ENCODE measurements at places on chromosomes 12 and 14.
A peak's percentile ranks its signal among the peaks of the same experiment; 100 is the strongest.

DNA sequence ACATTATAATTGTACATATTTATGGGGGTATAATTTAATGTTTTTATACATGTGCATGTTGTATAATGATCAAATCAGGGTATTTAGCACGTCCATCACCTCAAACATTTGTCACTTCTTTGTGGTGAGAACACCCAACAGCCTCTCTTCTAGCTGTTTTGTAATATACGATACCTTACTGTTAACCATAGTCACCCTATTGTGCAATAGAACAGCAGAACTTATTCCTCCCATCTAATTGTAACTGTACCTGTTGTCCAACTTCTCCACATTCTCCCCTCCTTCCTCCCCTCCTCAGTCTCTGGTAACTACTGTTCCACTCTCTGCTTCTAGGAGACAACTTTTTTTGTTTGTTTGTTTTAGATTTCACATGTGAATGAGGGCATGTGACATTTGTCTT, 197.0 kb upstream of the PKP2 start:
- DNase-seq, result no peak

GRCh38 chr14:104003616-104004015, 61.3 kb upstream of the RD3L start:
- DNase-seq, result no peak

- DNase-seq, result peak; percentile 6
Observed at GRCh38 chr14:74140374-74140850, 55.7 kb downstream of the LIN52 start.

DNA sequence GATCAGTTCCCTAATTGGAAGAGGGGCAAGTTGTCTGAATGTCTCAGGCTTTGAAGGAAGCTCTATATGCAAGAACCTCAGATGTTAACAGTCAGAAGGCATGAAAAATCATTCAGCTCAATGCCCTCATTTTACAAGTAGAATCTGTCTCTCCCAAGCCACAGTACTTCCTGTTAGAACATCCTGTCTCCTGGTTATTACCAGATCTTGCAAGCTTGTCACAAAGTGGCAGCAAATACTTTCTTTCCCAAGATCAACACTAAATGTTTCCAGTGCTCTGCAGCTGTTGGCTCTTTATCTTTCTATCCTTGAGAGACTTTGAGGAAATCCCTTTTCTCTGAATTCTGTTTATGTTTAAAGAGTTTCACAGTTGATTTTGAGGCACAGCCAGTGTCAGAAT, 235.5 kb downstream of the AKAP6 start:
- DNase-seq, result no peak

DNA sequence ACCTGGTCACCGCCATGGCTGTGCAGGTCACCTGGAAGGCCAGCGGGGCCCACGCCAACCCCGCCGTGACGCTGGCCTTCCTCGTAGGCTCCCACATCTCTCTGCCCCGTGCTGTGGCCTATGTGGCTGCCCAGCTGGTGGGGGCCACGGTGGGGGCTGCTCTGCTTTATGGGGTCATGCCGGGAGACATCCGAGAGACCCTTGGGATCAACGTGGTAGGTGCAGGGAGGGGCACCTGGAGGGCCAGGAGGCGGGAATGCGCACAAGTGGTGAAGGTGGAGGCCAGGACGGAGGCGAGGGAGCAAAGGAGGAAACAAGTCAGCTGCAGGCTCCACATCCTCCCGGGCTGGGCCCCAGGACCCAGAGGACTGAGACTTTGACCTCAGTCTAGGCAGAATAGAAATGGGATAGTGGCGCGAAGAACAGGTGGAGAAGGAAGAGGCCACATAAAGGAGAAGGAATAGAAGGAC, 649 bp downstream of the AQP6 start:
- no peak for DNase-seq

DNA sequence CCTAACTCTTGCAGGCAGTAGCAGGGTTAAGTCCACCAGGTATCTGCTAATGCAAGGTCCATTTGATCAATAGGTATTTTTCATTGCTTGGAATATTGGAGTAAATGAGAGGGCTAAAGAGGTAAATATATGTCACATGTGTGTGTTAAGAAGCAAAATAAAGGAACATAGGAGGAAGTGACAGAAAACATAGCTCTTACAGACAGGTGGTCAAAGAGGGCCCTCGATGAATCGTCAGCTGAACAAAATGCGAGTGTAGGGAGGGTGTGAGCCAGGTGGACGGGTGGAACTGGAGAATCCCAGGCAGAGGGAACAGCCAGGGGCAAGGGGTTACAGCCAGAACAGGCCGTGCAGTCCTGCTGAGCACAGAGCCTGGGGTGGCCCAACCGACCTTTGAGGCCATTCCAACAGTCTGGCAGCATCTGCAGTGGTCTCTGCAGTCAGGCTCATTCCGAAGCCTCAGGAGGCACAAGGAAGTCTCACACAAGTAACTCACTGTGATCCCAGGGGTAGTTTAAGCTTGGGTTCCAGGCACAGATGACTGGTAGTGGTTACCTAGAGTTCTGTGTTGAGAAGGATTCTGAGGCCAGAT, 43.2 kb downstream of the CCDC88C start:
- peak; percentile 86 for DNase-seq

DNA sequence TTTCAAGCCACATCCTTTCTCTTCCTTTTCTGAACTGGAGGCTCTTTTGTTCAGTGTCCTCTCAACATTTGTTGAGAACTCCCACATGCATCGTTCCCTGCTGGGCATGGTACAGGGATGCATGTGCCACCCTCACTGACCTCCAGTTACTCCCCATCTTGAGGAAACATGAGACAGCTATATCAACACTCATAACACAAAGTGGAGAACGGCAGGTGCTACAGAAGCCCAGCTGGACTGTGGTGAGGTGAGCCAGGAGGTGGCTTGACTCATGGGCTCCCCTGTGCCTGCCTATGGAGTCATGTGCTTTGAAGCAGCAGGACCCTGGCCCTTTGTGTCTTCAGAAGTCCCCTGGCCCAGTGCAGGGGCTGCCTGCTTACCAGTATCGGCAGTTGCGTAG, 9.7 kb downstream of the MYH6 start:
- DNase-seq, result no peak

DNA sequence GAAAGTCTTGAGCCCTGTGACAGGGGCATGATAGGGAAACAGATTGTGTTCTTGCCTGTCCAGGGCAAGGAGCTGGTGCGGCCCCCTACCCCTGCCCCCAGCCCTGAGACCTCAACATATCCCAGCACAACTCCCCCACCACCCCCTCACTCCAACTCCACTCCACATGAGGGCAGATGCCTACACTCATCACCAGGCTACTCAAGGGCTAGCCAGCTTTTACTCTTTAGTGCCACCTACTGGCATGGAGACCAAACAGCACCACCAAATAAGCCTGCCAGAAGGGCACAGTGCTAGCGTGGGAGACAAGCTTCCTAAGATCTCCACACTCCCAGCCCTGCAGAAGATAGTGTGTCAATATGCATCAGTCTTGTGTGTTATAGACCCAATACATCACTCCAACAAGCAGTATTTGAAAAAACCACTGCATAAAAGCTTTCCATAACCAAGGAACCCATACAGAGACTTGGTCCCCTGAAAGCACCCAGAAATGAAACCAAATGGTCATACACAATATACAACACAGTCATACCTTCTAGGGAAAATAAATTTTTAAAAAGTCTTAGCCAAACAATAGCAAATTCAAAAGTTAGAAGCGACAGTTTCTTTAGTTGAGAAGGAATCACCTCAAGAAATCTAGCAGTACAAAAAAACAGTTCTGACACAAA, 154.4 kb downstream of the KCNK10 start:
- DNase-seq, result peak; percentile 47

DNA sequence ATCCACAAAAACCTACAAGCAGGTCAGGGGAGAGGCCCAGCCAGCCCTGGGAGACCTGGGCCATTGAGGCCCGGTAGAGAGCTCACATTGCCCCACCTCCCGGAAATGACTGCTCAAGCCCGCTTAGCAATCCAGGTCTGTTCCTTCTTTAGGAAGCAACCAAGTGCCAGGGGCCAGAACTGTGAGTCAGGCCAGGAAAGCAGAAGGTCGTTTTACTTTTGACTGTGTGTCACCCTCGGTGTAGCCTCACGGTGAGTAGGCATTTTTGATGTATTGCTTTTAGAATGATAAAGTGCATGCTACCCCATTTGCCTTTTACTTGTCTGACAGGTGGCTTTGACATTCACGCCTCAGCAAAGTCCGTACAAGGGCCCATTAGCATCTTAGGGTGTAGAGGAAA, 25.4 kb upstream of the PWP1 start:
- DNase-seq, result peak; percentile 13

- DNase-seq, result no peak
Observed at GRCh38 chr12:62471734-62472133, 5.1 kb downstream of the MON2 start.

DNA sequence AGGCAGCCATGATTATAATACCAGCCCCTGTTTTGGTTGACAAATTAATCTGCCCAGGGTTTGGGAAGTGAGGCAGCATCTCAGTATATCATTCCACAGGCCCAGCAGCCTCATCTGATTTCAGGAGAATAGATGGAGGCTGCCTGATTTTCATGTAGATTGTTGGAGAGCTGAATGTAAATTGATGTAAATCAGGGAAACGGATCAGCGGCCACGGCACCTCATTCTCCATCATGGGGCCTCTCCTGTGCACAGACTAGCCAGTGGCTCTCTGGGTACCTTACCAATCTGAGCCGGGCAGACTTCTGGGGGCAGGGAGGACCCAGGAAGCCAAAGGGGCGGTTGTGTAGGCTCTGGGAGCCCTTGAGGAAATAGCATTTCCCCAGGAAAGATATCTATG, 63.7 kb upstream of the GSC start:
- no peak for DNase-seq

DNA sequence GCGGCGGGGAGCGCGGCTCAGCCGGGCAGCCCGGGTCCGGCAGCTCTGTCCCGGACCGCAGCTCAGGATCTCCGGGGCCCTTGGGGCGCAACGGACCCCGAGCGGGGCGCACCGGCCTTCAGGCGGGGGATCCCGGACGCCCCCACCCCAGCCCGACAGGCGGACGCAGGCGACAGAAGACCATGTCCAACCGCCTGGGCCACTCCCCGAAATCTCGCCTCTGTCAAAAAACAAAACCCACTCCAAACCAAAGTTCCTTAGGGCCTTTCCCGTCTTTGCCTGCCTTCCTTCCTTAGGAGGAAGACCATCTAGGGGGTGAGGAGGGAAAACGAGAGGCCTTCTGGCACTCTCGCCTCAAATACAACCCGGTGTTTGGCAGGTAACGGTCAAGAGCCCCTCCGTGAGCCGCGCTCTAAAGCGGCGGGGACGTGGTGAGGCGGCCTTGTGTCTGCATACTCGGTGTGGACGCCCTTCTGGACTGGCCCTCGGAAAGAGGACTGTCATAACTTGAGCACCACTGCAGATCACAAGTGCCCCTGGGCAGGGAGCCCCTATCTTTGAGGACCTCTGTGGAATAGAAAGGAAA, 604 bp downstream of the HCFC2 start:
- DNase-seq, result no peak

- DNase-seq, result no peak
Observed at GRCh38 chr14:64963611-64964010, 8.5 kb downstream of the RAB15 start.

DNA sequence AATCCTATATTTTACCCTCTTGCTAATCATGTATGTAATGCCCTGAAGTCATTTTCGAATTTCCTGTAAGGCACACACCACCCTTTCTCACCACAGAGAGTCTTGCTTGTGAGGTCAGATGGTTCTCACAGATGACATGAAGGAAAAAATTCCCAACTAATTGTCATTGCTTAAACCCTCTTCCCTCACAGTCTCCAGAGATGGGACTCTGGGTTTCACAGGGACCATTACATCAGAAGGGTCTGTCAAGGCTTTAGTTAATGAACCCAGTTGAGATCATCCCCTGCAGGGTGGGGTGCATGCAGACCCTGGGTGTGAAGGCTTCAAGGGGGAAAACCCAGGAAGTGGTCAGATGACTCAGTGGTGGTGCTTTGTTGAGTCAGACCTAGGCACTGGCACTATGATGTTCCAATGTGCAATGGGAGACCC, 229.6 kb downstream of the BCAT1 start:
- DNase-seq, result peak; percentile 17

- DNase-seq, result peak; percentile 86
Observed at GRCh38 chr12:5273709-5274108, 158.2 kb upstream of the NTF3 start.

DNA sequence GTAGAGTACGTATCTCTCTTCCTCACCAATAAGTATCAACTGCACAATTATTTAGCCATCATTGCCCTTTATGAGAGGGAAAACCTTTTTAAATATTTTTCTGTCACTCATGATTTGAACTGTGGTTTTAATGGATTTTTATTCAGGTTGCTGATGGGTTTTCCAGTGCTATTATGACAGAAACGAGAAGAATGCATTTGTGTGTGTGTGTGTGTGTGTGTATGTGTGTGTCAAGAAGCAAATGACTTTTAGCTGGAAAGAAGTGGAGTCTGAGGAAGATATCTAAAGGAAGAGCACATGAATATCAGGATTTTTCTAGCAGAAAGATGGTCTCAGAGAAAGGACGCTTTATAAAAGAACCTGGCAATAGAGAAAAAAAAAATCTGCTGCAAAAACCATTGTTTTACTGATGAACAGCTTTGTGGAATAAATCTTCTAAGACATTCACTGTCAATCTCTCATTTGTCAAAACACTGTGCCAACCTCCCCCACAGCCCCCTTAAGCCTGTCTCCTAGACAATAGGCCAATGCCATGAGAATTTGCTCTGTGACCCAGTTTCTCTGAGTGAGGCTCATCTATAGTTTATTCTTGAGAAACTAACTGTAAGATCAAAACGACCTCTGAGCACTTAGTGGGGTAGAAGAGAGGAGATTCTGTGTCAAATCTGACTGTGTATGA, 417.7 kb downstream of the FLRT2 start:
- no peak for DNase-seq

- no peak for DNase-seq
Observed at GRCh38 chr12:9619411-9620179, 11.9 kb upstream of the KLRB1 start.

- DNase-seq, result peak; percentile 50
Observed at GRCh38 chr12:14514154-14514842, 53.4 kb downstream of the PLBD1 start.

- DNase-seq, result peak; percentile 71
Observed at GRCh38 chr12:102917026-102917787, at the start of gene PAH. TSS of gene PAH (minus strand) at chr12:102917244. CDS start at chr12:102917130, 114 bp downstream.

- no peak for DNase-seq
Observed at GRCh38 chr12:2346416-2346815, 293.6 kb downstream of the CACNA1C start.

GRCh38 chr14:65149116-65149515, 46.8 kb upstream of the MAX start:
- DNase-seq, result no peak

DNA sequence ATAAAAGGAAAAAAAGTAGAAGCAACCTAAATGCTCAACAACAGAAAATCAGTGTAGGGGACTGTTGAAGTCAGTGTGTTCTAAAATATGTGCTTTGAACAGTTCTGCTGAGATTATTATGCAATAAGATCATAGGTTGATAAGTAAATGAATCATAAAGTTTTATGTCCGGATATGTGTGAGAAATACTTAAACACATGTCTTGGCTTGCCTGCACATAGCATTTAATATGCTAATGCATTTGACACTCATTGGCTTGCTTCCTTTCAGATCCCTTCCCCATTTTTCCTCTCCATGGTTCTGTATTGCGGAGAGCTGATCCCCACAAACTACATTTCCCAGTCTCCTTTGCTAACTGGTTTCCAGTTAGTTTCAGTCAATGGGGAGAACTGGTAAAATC, 573.8 kb upstream of the TBX3 start:
- DNase-seq, result no peak

- DNase-seq, result peak; percentile 78
Observed at GRCh38 chr12:109428037-109428629, 49.0 kb downstream of the KCTD10 start.
